Activated T-cell treated with anti-CD3 and anti-CD28 coated beads for 48 hours (primary cell): ENCODE measurements at places on chromosomes 1 and 21.
A peak's percentile ranks its signal among the peaks of the same experiment; 100 is the strongest.

- DNase-seq, result no peak
Measured at GRCh38 chr1:200452850-200453552, 43.2 kb upstream of the ZNF281 start.

GRCh38 chr1:208641579-208642280 lies 397.5 kb upstream of the PLXNA2 start:
- no peak for DNase-seq

GRCh38 chr1:88883156-88883555 lies 8.2 kb downstream of the GTF2B start:
- no peak for DNase-seq

DNA sequence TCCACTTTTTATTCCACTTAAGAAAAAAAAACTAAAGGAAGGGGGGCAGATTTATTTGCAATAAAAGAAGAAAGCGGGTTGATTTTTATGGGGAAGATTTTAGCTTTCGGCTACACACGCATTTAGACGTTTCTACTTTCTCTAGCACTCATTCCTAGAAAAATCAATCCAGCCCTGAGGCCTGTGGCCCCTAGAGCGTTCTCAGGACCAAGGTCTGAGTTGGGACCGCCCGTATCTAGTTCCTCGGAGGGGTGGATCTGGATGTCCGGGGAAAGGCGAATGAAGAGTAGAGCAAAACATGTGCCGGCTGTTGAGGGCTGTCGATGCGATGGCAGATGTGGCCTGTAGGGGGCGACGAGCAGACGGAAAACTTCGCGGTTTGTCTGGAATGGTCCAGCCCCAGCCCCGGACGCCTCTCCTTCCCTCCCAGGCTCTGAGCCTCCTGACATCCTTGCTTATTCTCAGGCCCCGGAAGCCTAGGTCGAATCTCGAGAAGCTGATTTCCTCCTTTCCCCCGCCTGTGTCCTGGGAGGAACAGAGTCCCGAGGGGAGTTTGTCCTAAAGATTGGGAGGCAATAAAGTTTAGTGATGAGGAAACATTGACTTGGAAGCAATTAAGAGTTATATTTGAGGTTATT lies 5.2 kb downstream of the FOXD3 start:
- DNase-seq, result peak; percentile 56

DNA sequence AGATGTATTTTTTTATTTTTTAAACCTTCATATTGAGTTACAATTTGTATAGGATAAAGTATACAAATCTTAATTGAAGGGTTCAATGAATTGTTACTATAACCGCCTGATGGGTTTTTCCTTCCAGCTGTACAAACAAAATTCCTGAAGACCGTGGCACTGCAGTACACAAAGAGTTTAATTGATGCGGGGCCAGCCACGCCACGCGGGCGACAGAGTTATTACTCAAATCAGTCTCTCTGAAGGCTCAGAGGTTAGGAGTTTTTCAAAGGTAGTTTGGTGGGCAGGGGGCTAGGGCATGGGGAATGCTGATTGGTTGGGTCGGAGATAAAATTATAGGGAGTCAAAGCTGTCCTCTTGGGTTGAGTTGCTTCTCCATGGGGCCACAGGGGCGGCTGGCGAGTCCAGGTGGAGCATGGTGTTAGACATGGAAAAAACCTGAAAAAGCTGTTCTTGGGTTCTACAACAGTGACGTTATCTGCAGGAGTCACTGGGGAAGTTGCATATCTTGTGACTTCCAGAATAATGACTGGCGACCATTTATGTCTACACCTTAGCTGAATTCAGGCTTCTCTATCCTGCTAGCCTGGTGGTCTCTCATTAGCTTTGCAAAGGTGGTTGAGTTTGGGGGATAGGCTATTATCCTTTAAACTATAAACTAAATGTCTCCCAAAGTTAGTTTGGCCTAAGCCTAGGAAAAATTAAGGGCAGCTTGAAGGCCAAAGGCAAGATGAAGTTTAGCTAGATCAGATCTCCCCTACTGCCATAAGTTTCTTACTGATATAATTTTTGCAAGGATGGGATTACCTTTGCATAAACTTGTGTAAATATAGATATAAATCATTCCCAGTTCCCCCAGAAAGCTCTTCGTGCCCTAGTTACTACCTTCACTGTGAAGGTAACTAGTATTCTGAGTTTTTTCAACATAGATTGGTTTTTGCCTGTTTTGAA lies 13.0 kb upstream of the TMEM9 start:
- no peak for DNase-seq

DNA sequence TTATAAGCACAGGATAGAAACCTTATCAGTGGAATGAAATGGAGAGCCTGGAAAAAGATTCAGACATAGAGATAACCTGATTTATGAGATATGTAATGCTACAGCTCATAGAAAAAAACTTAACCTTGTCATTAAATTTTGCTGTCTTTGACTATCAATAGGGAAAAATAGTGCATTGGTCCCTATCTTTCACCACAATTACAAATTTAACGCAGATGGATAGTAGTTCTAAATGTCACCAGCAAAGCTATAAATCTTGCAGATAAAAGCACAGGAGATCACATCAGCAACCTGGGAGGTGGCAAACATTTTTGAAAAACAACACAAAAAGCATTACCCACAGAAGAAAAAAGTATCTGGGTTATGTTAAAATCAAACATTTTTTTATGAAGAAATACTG lies 831.6 kb downstream of the BRINP3 start:
- no peak for DNase-seq

DNA sequence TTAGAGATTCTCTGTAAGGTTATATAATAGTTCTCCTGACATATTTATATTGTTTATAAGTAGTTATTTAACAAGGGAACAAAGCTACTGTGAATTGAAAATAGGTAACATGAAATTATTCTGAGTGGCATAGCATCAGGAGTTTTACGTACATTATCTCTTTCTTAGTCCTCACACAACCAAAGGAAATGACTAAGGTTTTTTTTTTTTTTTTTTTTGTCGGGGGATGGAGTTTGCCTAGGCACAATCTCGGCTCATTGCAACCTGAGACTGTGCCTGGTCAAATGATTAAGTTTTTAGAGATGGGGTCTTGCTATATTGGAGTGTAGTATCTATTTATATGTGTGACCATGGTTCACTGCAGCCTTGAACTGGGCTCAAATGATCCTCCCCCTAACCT lies 24.9 kb downstream of the TMED5 start:
- DNase-seq, result no peak

DNA sequence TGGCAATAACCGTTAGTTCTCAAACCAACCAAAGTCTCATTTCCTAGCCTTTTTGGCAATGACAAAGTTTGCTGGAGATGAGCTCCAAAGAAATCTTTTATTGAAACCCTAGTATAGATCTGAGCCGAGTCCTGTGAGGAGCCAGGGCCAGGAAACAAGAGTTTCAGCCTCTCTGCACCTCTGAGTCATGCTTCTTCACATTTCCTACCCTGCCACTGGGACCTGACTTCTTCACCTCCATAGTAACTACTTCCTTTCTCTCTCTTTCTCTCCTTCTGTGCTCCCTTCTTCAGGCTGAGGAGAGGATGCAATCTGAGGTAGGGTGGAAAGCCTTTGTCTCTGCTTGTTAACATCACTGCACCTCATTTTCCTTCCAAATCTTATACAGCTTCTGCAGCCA lies 38.7 kb upstream of the IPO9 start:
- no peak for DNase-seq

DNA sequence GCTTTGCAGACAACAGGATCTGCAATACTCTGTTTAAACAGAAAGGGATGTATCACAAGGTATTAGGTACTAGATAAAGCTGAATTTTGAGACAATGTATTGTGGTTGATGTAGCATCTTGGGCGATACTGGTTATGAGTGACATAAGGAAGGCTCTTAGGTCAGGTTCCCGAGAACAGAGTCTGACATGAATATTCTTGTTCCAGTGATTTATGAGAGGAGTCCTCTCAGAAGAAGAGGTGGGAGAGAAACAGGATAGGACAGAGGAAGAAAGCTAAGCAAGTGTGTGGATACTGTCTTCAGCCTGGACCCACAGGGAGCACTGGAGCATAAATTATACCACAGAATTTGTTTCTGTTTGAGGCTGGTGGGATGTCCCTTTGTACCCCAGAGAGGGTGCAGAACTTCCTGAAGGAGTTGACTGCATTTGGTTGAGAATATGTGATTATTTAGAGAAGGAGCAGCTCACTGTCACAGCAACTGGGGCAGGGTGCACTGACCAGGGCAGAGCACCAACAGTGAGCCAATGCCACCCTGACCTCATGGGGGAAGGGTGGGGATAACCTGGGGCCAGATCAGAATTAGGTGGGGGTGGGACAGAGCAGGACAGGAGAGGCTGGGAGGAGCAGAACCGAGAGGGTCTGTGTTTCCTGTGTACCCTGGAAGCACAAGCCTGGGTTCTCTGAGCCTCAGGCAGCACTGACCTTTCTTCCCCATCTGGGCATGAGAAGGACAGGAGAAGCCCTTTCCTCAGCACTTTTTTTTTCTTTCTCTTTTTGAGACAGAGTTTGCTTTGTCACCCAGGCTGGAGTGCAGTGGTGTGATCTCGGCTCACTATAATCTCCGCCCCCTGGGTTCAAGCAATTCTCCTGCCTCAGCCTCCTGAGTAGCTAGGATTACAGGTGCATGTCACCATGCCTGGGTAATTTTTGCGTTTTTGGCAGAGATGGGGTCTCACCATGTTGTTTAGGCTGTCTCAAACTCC lies 36.3 kb upstream of the SLC6A9 start:
- no peak for DNase-seq

DNA sequence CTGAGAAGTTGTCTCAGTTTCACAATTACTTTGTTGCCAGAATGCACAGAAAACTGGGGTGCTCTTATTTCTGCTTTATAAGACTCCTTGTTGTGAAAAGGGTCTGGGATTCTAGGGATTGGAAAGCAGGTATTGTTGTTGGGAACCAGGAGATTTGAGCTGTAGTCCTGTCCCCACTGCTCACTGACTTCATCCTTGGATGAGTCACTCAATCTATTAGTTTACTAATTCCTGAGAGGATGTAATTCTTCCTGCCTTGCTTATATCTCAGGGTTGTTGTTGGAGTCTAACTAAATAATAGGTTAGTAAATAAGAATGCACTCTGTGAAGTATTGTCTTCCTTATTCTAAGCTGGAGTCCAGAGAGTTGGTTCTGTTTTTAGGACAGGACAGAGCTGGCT lies 172.5 kb upstream of the GALNT2 start:
- no peak for DNase-seq

DNA sequence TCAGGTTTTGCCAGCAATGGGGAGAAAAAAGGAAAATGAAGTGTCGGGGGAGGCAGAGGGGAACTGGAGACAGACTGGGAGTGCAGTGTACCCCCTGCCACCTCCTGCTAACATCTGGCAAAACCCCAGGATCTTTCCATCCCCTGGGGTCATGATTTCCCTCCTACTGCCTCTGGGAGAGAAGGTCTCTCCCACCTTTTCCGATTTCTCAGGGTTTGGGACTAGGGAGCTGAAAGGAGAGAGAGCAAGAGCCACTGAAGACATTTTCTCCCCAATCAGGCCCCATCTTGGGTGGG lies 5.1 kb downstream of the FHL3 start:
- no peak for DNase-seq

GRCh38 chr1:161725908-161726472 lies 4.6 kb downstream of the FCRLB start:
- DNase-seq, result peak; percentile 14

- DNase-seq, result no peak
Measured at GRCh38 chr1:202623075-202623474, 87.2 kb downstream of the SYT2 start.
